ENCODE measurements at places on chromosomes 4 and X.

- DNase-seq = no peak
Observed at GRCh38 chr4:20904966-20905365, 204.7 kb downstream of the PACRGL start.

- no peak for DNase-seq
Observed at GRCh38 chr4:26889356-26889755, 28.7 kb downstream of the STIM2 start.

GRCh38 chr4:2297606-2298531, 36.0 kb upstream of the MXD4 start:
- no peak for DNase-seq

DNA sequence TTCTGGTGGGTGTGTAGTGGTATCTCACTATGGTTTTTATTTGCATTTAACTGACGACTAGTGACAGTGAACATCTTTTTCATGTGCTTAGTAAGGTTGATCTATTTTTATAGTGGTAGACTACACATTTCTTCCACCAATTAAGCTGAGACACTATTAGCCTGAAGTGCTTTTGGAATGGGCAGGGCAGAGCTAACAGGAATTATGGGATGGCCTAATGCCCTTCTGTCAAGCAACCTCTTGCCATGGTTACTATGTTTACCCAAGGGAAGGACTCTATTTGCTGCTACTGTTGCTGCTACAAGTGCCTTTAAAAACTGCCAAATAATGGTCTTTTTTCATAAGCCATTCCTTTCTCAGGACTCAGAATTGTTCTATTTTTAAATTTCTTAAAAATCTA, 676.7 kb upstream of the ACTRT1 start:
- no peak for DNase-seq

- no peak for DNase-seq
Observed at GRCh38 chr4:150970685-150971151, 44.4 kb downstream of the LRBA start.

DNA sequence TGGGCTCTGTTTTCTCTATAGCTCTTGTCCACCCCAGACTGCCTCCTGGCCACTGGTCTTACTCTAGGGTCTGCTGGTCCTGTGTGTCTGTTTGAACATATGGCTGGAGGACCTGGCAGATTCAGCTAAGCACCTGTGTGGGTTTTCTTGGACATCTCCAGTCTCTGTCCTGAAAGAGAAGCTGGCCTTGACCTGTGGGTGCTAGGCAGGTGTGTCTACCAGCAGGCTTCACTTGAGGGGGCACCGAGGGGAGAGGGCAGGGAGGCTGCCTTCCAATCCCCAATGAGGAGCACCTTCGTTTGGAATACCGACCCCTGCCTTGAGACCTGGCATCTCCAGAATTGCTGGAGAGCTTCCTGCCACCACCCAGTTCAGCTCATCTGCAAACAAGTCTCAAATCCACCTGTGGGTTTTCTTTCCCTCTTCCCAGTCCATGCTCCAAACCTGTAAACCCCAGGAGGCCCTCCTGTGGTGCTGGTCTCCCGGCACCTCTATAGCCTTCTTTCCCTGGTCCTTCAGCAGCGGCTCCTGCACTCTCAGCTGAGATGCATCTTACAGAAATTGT, 45.2 kb downstream of the HTRA3 start:
- no peak for DNase-seq

DNA sequence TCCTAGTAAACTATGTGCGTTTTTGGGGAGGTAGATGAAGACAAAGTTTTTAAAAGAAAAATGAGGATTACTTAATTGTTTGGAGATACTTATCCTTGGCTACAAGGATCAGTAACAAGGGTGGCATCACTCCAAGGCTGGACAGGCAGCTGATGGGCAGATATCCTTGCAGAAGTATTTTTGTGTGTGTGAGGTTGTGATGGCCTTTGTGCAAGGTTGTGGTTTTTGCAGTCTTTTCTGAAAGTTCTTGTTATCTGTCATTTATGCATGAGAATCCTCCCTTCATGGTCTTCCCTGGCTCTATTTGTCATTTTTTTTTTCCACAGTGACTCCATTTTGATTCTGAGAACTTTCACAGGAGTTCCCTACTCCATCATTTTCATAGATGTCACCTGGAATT, 96.0 kb upstream of the C1GALT1C1 start:
- no peak for DNase-seq

- DNase-seq = no peak
Observed at GRCh38 chrX:71922686-71923085, 12.0 kb downstream of the NHSL2 start.

GRCh38 chr4:82780752-82781231, 17.8 kb downstream of the SCD5 start:
- no peak for DNase-seq

DNA sequence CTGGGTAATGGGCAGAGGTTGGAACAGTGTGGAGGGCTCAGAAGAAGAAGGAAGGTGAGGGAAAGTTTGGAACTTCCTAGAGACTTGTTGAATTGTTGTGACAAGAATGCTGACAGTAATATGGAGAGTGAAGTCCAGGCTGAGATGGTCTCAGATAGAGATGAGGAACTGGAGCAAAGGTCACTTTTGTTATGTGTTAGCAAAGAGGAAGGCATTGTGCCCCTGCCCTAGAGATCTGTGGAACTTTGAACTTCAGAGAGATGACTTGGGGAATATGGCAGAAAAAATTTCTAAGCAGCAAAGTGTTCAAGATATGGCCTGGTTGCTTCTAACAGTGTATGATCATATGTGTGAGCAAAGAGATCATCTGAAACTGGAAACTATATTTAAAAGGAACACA, 37.9 kb upstream of the MSX1 start:
- no peak for DNase-seq

- DNase-seq = no peak
Observed at GRCh38 chr4:102569200-102569599, 68.0 kb downstream of the NFKB1 start.

DNA sequence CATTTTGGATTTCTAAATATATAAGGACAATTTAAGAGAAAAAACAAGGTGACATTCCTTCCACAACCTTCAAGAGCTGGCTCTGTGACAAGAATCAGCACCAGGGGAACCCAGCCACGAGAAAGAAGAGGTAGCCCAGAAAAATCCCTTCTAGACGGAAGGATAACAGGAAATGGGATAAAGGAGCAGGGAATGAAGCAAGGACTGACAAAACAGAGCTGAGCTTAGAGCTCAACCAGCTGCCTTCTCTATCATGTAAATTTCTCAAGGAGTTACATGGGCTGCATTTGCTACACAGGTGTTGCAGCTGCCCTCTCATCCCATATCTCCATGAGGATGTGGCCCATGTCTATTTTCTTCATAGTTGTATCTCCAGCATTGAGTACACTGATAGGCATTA, 154.2 kb upstream of the PRDX4 start:
- DNase-seq = no peak

GRCh38 chrX:136528645-136529315, 3.2 kb upstream of the VGLL1 start:
- no peak for DNase-seq

GRCh38 chr4:105698607-105699006, 9.9 kb downstream of the INTS12 start:
- DNase-seq = no peak

GRCh38 chrX:1051421-1051820, 161.0 kb downstream of the CRLF2 start:
- DNase-seq = no peak

- DNase-seq = peak; percentile 52
Observed at GRCh38 chr4:15237648-15238230, 190.1 kb upstream of the C1QTNF7 start.

GRCh38 chr4:173852775-173853174, 322.7 kb upstream of the HAND2 start:
- no peak for DNase-seq

DNA sequence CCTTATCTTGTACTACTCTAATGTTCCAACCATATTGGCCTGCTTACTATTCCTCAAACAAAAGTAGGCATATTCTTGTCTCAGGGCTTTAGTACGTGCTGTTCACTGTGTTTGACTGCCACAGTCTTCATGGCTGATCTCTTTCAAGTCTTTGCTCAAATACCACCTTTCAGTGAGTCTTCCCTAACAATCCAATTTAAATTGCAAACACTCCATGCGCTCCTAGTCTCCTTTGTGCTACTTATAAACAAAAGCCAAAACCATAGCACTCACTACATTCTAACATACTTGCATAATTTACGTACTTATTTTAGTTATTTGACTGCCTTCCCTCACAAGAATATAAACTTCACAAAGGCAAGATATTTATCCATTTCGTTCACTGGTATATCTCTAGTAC, 1.7 kb upstream of the ART3 start:
- no peak for DNase-seq

GRCh38 chrX:74009041-74009440, 294.9 kb upstream of the ZCCHC13 start:
- DNase-seq = no peak

- no peak for DNase-seq
Observed at GRCh38 chrX:136310411-136310810, 9.6 kb downstream of the ADGRG4 start.

DNA sequence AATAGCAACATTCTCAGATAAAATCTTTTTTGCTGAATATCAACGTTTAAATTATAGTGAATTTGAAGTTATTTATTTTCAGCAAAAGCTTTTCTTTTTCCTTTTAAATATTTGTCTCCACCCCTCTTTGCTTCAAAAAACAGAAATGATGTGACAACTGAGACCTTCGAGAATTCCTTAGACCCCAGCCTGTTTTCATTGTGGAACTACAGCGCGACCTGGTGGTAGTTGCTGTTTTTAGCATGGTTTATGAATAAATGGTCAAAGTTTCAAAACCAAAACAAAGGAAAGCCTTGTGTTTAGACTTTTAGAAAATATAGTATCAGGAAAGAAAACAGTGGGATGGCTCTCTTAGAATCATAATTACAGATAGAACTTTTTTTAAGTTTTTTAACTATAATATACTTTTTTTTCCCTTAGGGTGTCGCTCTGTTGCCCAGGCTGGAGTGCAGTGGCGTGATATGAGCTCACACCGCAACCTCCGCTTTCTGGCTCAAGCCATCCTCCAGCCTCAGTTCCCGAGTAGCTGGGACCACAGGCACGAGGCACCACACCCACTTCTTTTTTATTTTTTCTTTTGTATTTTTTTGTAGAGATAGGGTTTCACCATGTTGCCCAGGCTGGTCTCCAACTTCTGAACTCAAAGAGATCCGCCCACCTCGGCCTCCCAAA, 26.8 kb upstream of the TMEM184C start:
- DNase-seq = peak; percentile 64

DNA sequence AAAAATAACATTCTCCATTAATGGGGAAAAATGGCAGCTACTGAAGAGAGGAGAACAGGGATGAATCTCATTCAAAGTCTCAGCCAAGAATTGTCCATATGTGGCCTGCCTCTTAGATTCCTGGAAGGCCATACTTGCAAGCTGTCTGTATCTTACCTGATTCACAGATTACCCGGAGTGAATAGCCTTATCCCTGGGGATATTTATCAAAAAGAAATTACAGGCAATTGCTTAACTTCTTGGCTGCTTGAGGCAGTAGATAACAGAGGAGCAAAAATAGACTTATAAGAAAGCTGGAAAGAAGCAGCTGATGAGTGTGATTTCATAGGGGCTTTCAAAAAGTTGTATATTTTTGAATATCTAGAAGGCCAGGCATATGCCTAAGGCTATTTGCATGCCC, 68.8 kb upstream of the PPP1R2C start:
- no peak for DNase-seq

DNA sequence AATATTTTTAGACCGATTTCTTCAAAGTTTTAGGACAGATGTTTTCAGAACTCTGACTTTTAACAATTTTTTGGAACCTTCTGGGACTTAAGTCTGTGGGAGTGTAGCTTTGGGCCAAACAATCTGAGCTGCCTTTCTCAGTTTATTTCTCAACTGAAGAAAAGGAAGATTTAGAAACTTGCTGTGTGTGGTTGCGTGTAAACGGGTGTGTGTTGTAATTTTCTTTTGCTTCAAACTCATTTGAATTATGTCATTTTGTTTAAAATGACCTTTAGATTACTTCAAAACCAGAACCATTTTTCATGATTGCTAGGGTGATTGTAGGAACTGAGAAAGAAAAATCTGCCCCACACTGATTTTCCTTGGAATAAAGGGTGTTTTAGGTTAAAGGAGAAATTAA, 577.7 kb upstream of the GALNTL6 start:
- DNase-seq = peak; percentile 54
